ENCODE measurements at places on chromosomes 6 and 20. TPM values are rescaled to one million over a fixed set of nuclear protein-coding genes. Genes with fewer than 3 reads are reported as not detected.

MCM8 gene
- 50.7 TPM for total RNA-seq

MYMX gene
- not detected for total RNA-seq

TFAP2C gene
- total RNA-seq, result not detected

GSTA2 gene
- not detected for total RNA-seq

UNC5CL gene
- total RNA-seq, result 2.4 TPM

ID4 gene
- total RNA-seq, result not detected

PPP1R18 gene
- 172 TPM for total RNA-seq

EEF1A2 gene
- total RNA-seq, result 1.7 TPM

HLA-DMB gene
- total RNA-seq, result 1.6 TPM

GRM1 gene
- total RNA-seq, result not detected

CST1 gene
- total RNA-seq, result not detected

NMBR gene
- total RNA-seq, result not detected

GRCh38 chr20:36984257-36984638 is 32.7 kb upstream of the SAMHD1 start:
- DNase-seq, result no peak

GRCh38 chr6:43088654-43089056 is 12.5 kb downstream of the PTK7 start:
- DNase-seq, result no peak

GRCh38 chr6:77551135-77551534 is 87.8 kb upstream of the HTR1B start:
- no peak for DNase-seq

GRCh38 chr20:63047946-63048345 is 41.2 kb upstream of the BHLHE23 start:
- DNase-seq, result no peak

GRCh38 chr20:8782804-8783203 is 286.1 kb upstream of the PLCB4 start:
- no peak for DNase-seq

GRCh38 chr6:12112540-12113189 is 100.6 kb downstream of the HIVEP1 start:
- no peak for DNase-seq

GRCh38 chr6:32087574-32088486 is 21.3 kb downstream of the TNXB start:
- DNase-seq, result peak; percentile 86

- DNase-seq, result no peak
These were observed 218.9 kb downstream of the SLC24A3 start for GRCh38 chr20:19431316-19431700.

DNA sequence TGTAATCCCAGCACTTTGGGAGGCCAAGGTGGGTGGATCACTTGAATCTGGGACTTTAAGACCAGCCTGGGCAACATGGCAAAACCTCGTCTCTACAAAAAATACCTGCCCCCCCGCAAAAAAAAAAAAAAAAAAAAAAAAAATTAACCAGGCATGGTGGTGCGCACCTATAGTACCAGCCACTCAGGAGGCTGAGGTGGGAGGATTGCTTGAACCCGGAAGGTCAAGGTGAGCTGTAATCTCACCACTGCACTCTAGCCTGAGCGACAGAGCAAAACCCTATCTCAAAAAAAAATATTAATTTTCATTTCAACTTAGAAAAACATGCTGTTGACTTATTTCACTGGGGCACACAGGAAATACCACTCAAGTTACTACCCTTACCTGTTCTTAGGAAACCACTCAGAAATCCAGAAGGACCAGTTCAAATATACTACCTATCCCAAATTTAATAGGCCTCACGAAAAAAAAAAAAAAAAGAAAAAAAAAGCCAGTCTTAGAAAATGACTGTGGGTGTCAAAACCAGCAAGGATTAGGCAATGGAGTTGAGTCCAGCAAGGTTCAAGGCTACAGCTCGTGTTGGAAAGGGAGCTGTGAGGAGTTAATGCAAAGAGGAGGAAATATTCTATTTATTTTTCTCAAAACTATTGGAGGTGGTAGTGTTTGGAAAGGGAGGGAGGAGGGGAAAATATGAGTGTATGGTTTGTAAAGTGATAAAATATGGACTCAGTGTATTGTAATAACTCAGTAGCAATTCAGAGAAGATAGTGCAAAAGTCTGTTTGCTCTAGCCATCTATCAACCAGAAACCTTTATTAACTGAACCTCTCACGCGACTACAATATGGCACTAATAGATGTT is 33.9 kb upstream of the PIM1 start:
- DNase-seq, result no peak

GRCh38 chr6:16564436-16564835 is 196.8 kb downstream of the ATXN1 start:
- DNase-seq, result no peak

- DNase-seq, result no peak
These were observed 243.1 kb downstream of the LRFN2 start for GRCh38 chr6:40343877-40344565.

- DNase-seq, result no peak
These were observed 21.5 kb downstream of the ZNF337 start for GRCh38 chr20:25675161-25675560.

DNA sequence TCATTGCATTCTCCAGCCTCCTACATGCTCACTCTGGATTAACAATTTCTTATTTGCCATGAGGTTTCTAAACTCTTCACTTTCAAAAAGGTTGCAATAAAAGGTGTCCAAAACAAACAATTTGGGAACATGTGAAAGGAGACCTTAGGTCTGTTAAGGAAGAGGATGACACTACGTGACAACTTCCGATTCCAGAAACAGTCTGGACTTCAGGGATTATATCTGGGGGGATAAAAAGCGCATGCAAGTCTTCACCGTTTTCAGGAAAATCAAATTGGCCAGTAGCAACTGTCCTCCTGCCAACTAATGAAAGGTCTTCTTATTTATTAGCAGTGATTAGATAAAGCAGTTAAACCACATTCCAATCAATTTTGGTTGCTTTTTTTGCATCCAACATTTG is 1.8 kb downstream of the ZDHHC14 start:
- DNase-seq, result no peak

GRCh38 chr6:163733061-163733460 is 318.5 kb downstream of the QKI start:
- no peak for DNase-seq

DNA sequence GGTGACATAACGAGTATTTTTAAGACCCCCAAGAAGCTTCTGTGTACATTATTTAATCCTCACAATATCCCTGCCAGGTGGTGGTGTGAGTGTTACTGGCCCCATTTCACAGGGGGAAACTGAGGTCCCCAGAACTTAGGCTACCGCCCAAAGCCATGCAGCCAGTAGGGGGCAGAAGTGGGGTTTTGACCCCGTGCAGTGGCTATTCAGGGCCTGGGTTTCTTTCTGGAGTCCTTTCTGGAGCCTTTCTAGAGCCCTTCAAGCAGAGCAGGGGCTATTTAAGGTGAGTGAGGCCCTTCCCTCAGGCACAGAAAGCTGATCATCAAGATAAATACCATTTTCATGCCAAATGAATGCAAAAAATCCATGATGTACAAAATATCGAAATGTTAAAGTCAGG is 59.0 kb downstream of the CTCFL start:
- no peak for DNase-seq

DNA sequence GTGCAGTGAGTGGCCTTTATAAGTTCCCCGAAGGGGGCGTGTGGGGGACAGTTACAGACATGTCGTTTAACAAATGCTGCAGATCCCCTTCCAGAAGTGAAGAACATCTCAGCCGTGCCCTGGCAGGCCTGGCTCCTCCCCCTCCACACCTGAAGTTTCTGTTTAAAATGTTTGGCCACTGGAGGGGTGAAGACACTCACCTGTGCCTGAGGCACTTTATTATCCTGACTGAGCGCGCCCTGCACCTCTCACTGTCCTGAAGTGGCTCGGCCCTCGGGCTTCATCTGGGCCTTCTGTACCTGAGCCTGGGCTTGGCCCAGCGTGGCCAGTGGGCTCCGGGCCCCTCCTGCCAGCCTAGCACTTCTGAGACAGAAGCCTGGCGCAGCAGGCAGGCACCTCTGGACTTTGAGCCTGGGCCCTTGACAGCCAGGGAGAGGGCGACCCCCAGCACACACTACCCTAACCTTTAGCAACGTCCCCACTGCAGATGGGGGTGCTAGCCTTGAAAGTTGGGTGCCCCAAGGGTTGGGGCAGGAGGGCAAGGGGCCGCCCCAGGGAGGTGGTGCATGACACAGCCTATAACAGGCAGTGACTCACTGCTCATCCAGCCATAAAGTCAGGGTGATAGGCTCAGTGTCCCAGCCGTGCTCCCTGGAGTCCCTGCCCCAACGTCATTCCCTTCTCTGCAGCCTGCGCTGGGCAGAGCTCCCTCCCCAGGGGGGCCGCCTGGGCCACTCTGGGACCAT is 13.6 kb upstream of the GATA5 start:
- DNase-seq, result no peak

DNA sequence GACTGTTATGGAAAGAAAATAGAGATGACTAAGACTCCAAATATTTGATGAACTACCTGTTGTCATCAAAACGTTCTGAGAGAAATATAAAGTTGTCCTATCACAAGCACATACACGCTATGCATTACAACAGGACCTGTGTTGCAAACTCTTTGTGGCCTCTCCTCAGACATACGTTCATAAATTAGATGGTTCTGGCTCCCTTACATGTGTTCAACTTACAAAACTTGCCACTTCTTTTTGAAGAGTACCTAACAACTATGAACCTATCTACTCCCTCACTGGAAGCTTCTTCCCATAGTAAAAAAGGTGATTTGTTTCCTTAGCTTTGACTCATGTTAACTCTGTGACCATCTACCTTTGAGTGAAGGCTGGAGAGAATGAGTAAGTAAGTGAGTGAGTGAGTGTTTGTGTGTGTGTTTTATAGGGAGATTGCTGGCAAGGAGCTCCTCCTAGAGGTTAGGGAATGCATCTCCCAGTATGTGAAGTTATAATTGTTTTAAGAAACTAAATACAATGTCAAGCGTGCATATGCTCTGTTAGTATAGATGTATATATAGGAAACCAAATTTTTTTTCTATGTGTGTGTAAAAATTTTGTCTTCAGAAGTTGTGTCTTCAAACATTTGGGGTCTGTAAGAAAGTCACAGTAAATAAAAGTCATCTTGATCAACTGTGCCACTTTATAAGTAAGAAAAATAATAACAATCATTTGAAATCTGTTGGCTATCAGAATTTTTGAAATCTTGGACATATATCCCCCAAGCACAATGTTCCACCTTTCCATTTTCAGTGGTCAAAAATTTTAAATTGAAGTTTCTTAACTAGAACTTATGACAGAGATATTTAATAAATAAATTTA is 1211.1 kb upstream of the GJE1 start:
- no peak for DNase-seq

DNA sequence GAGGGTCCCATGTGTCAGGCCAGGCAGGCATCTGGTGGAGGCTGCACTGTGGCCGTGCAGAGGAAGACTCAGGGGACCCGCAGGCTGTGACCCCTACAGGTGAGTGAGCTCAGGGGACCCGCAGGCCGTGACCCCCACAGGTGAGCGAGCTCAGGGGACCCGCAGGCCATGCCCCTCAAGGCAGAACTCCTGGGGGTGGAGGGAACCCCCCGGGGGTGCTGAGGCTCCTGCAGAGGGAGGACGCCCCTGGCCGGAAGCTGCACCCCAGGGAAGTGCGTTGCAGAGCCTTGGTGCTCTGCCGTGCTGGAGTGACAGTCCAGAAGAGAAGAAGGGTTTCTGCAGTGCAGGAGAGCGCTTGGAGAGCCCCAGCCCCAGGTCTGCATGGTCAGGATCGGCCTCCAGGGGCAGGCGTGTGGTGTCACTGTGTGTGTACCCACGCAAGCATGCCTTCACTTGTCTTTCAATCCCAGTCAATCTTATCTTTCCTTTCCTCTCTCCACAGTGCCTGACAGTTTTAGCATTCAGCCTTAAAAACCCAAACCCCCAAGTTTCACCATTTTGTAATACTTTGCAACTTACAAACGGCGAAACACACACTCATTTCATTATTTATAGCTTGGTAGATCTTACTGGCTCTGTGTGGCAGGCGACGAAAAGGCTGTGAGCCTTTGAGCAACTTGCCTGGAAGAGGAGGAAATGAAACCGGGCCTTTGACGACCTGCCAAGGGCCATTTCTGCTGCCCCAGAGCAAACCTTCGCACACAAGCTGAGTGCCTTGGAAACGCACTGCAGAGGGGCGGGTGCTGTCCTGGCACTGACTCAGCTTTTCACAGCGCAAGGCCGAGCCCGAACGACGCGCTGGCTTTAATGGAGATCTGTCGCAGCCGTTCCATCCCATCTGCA is 101.4 kb upstream of the AGPAT4 start:
- DNase-seq, result no peak

DNA sequence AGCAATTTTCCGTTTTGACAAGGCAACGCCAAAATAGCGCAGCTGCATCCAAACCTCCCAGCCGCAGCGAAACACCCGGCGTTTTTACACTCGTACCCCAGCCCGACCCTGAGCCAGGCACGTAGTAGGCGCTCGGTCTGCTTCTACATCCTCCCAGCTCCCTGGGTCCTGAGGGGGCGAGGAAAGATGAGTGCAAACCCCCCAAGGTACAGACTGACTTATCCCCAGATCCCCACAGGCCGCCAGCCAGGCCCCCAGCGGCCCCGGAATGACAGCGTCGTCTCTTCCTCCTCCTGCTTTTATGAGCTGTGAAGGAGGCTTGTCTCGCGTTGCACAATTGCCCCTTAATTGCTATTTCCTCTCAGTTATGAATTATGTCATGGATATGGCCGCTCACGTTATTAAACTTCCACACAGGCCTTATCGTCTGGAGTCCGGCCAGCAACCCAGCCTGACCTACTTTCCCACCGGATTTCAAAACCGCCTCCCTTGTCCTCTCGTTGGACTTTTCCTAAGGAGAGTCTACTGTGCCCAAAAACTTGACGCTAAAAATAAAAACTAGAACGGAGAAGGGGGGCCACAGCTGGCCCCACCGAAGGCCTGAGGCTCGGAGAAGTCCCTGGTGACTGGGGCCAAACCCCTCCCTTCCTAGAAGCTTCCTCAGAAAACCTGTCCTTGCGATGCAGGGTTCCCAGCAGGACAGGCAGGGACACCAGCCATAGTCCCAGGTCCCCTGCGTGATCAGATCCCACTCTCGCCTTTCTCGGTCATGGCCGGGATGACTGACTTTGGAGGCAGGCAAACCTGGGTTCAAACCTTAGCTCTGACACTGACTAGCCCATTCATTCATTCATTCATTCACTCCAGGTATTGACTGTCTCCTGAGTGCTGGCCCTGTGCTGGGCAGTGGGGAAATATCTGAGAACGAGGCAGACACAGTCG is 130.9 kb upstream of the PTPN1 start:
- no peak for DNase-seq

DNA sequence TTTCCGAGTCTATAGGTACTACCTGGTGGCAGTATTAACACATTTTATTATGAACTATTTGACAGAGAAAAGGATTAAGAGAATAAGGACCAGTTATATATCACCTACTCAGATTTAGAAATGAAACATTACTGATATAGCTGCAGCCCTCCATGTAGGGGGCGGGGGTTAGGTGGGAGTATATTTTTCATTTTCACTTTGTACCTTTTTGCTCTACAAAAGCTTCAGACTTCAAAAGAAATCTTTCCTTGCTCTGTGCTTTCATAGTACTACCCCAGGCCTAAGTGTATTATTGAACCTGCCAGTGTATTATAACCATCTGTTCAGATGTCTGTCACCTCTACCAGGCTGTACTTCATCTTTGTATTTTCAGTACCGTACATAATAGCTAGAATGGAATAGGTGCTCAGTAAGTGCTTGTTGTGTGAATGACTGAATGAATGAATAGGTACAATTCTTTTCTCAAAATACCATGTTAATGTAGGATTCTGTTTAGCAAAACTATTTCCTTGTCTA is 43.0 kb downstream of the CDKAL1 start:
- DNase-seq, result no peak
